ENCODE measurements at places on chromosomes 4 and X.

DNA sequence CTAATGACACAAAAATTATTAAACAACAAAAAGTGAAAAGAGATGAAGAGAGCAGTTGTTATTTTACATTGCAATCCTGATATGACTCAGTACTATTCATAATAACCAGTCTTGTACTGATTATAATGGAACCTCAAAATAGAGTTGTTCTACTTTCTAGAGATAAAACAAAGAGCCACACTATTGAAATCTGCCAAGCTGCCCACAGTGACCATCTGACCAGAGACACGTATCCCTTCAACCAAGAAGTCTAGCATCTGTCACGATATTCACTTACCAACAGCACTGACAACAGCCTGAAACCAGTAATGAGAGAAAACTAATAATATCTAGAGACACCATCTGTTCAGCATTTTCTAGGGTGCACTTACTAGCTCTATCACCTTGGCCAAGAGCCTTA lies 466.7 kb downstream of the NKX6-1 start:
- DNase-seq: no peak

DNA sequence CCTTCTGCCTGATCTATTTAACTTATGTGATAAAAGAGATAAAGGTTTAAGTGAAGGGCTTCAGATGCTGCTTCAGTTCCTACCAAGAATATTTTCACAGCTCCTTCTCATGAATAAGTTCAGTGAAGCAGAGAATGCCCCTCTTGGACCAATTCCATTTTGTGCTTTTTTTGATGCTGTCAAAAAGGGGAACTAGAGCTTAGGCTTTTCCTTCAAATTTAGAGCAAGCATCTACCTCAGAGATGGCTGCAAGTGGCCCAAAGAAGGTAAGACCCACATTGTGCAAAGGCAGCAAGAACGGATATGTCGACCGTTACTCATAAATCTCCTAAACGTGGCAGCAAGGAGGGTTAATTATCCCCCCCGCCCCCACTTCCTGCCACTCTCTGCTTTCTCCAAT lies 4.5 kb downstream of the CHRDL1 start:
- DNase-seq: no peak

GRCh38 chrX:53479301-53479700 lies 45.1 kb upstream of the HSD17B10 start:
- no peak for DNase-seq

DNA sequence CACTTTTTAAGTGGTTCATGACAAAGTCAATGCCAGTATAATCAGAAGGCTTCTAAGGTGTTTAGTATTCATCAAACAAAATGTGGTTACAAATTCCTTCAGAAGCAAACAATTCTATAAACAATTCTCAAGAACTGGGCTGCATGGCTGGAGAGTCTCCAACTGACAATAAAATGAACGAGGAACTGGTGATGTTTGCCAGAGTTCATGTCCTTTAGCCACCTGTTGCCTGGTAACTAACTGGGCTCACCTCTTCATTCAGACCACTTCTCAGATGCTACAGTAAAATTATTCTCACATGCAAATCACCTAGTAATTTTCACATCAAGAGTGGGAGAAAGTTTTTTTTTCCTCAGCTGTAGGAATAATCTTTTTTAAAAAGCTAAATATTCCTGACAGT lies 53.3 kb downstream of the CAMK2D start:
- DNase-seq: no peak

- DNase-seq: no peak
Measured at GRCh38 chr4:126273746-126274145, 959.0 kb downstream of the FAT4 start.
